ENCODE measurements at places on chromosomes 6 and 20. TPM values are rescaled to one million over a fixed set of nuclear protein-coding genes. Genes with fewer than 3 reads are reported as not detected.

Gene GJA10
- not detected for total RNA-seq

Gene SNX14
- 80.0 TPM for total RNA-seq

DNA sequence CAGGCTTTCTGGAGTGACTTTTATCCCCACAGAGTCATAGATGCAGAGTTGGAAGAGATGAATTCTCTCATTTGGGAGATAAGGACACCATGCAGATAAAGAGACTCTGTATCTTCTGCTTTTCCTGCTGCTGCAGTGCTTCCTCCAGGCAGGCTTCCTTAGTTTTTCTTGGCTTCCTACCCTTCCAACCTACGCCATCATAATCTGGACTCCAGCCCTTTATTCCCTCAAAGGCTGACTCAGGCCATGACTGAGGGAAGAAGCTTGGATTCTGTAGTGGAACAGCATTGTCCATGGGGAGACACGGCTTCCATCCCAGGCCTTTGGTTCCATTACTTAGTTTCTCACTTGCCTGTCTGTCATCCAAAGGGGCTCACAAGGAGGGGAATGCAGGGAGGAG lies 6.5 kb upstream of the RNF24 start:
- no peaks in the 10 kb centered on the region for H3K36me3 ChIP-seq
- no peak overlapping the region for H3K27ac ChIP-seq
- H3K4me3 ChIP-seq = no peak overlapping the region
- DNase-seq = no peak

DNA sequence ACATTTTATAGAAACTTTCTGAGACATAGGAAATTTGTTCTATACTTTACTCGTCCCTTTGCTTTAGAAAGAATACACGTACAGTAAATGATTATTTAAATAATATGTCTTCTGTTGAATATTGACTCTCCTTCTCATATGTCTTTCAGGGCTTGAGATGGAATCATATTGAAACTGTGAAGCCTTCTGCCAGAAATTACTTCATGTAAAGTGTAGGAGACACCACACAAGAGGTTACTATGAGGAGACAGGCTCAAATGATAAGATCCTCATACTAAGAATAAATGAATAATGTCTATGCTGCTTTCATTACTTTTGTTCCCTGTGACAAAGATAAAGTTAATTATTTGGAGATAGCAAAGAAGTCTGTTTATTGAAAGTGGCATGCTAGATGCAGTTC lies 1240.3 kb upstream of the MAP3K7 start:
- H3K27me3 ChIP-seq = no peaks in the 10 kb centered on the region
- H3K27ac ChIP-seq = no peak overlapping the region
- no peaks in the 10 kb centered on the region for H3K36me3 ChIP-seq
- no peak overlapping the region for H3K4me3 ChIP-seq
- H3K4me1 ChIP-seq = no peaks in the 10 kb centered on the region
- DNase-seq = no peak

- H3K4me1 ChIP-seq = no peaks in the 10 kb centered on the region
- H3K36me3 ChIP-seq = no peaks in the 10 kb centered on the region
- no peak overlapping the region for H3K4me3 ChIP-seq
- no peak overlapping the region for H3K27ac ChIP-seq
Observed at GRCh38 chr6:143592335-143592734, 80.8 kb upstream of the FUCA2 start.

GRCh38 chr6:143050509-143050908 lies 10.2 kb upstream of the AIG1 start:
- H3K4me3 ChIP-seq = no peak overlapping the region
- no peaks in the 10 kb centered on the region for H3K4me1 ChIP-seq
- peaks cover 10% of the 10 kb centered on the region for H3K27me3 ChIP-seq
- no peak overlapping the region for H3K27ac ChIP-seq
- H3K36me3 ChIP-seq = no peaks in the 10 kb centered on the region
- no peak for DNase-seq

DNA sequence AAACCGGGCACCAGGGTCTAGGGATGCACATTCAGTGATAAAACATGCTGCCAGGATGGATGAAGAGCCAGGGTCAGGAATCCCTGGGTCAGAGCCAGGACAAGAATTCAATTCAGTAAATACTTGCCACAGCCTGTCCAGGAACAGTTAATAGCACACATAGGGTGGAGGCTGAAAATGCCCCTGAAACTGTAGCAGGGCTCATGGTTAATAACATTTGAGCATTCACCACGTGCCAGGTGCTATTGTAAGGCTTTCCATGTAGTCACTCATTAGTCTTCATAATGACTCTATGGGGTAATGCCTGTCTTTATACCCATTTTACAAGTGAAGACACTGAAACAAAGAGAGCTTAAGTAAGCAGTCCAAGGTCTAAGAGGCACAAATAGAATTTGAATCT lies 296.3 kb downstream of the LRFN2 start:
- peaks cover 18% of the 10 kb centered on the region for H3K27me3 ChIP-seq
- no peaks in the 10 kb centered on the region for H3K4me1 ChIP-seq
- no peak overlapping the region for H3K4me3 ChIP-seq
- no peaks in the 10 kb centered on the region for H3K36me3 ChIP-seq
- no peak overlapping the region for H3K27ac ChIP-seq
- DNase-seq = no peak

GRCh38 chr6:14921878-14922671 lies 323.8 kb upstream of the JARID2 start:
- H3K4me1 ChIP-seq = peaks cover 17% of the 10 kb centered on the region
- H3K27me3 ChIP-seq = no peaks in the 10 kb centered on the region
- no peak overlapping the region for H3K27ac ChIP-seq
- DNase-seq = no peak
- H3K36me3 ChIP-seq = no peaks in the 10 kb centered on the region

DNA sequence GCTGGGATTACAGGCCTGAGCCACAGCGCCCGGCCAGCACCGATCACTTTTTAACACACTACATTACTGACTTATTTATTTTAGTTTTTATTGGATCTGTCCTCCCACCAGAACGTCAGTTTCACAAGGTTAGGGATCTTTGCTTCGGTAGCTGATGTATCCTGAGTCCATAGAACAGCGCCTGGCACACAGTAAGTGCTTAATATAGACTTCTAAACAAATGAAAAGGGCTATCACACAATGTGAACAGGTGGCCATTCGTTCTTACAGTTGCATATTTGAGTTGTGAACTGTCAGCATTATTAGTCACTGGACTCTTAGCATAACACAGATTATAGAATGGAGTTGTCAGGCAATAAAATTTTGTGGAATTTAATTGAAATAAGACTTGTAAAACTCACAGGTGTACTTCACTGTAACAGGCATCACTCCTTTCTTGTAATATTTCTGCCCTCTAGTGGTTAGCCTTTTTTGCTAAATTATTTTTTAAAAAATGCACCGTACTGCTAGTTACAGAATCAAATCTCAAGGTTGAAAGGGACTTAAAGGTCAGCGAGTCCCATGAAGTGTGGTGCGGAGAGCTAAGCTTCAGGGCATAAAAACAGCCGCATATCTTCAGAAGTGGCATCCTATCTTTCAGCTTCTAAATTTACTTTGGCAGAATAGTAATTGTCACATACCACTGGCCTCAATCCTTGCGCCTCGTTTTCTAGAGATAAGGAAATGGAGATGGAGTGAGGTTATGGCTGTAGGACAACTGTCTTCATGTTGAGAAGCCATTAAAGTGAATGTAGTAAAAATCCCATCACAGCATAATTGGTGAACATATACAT lies 3.4 kb upstream of the TBC1D7 start:
- H3K27me3 ChIP-seq = no peaks in the 10 kb centered on the region
- DNase-seq = peak; percentile 68
- no peak overlapping the region for H3K4me3 ChIP-seq
- H3K27ac ChIP-seq = no peak overlapping the region
- H3K36me3 ChIP-seq = no peaks in the 10 kb centered on the region

GRCh38 chr6:44725070-44725469 lies 337.6 kb downstream of the CDC5L start:
- no peak for DNase-seq
- H3K4me3 ChIP-seq = no peak overlapping the region
- no peaks in the 10 kb centered on the region for H3K27me3 ChIP-seq
- H3K36me3 ChIP-seq = no peaks in the 10 kb centered on the region
- H3K4me1 ChIP-seq = no peaks in the 10 kb centered on the region

DNA sequence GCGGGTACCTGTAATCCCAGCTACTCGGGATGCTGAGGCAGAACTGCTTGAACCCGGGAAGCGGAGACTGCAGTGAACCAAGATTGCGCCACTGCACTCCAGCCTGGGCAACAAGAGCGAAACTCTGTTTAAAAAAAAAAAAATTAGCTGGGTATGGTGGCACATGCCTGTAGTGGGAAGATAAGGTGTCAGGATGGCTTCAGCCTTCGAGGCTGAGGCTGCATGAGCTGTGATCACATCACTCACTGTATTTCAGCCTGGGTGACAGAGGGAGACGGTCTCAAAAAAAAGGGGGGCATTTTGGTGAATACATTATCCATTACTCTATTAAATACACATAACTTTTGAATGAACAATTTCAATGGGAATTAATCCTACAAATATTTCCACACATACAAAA lies 32.4 kb downstream of the SNX3 start:
- no peak overlapping the region for H3K4me3 ChIP-seq
- peaks cover 28% of the 10 kb centered on the region for H3K36me3 ChIP-seq
- no peak overlapping the region for H3K27ac ChIP-seq

- no peak overlapping the region for H3K4me3 ChIP-seq
- H3K27ac ChIP-seq = no peak overlapping the region
- H3K4me1 ChIP-seq = peaks cover 9% of the 10 kb centered on the region
- DNase-seq = peak; percentile 83
- H3K27me3 ChIP-seq = no peaks in the 10 kb centered on the region
Observed at GRCh38 chr6:42898891-42899361, 16.9 kb upstream of the PTCRA start.

- H3K4me3 ChIP-seq = no peak overlapping the region
- H3K27ac ChIP-seq = no peak overlapping the region
- no peak for DNase-seq
- no peaks in the 10 kb centered on the region for H3K36me3 ChIP-seq
- no peaks in the 10 kb centered on the region for H3K4me1 ChIP-seq
- no peaks in the 10 kb centered on the region for H3K27me3 ChIP-seq
Observed at GRCh38 chr6:123635144-123635543, 1.6 kb downstream of the TRDN start.

DNA sequence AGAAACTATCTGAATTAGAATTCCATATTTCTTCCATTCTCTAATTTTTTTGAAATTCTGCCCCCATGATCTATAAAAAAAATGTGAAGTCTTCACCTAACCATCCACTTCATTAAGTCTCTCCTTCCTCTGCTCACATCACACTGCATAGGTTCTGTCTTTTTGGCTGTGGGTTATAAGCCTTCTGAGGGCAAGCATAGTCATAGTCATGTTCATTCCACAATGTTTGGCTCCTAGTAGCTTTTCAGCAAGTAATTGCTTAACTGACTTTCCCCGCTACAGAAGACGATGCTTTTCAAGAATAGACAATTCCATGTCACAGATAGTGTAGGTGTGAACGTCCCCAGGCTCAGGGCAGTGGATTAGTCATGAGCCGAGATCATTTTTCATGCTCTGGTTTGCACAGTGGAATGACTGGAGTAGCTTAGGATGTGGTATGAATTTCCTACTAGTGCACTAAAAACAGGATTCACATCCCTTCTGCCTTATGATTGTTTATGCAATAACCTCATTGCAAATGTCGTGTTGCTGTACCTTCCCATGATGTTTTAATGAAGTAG lies 29.1 kb downstream of the WRNIP1 start:
- no peak overlapping the region for H3K4me3 ChIP-seq
- no peak for DNase-seq
- no peak overlapping the region for H3K27ac ChIP-seq
- no peaks in the 10 kb centered on the region for H3K27me3 ChIP-seq

DNA sequence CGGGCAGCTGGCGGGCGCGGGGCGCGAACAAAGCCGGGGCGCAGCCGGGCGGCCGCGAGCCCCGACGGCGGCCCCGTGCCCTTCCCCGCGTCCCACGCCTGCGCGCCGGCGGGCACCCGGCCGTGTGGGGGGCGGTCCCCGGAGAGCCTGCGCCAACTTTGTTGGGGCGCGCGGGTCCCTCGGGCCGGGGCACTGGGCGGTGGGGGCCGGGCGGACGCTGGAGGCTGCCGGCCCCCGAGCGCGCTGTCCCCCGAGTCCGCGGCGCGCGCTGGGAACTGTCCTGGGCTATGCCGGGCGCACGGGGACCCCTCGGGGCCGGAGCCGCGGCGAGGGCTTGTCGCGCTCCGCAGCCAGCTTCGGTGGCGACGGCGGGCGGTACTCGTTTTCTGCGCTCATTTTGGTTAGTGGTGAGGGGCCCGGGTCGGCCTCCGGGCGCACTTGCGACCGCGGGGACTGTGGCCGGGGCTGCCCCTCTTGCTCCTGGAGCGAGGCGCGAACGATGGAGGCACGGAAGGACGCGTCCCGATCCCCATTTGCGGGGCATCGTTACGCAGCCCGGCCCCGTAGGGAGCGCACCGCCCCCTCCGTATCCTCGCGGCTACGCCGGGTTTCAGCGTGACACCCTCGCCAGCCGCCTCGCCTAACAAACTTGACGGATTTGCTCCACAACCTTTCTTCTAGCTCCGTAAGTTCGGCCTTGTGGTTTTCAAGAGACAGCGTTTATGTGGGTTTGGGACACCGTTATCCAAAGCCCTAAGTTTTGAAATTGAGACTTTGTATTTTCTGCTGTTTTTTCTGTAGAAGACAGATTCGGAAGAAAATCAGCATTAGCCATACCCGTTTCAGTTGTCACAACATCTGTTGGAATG lies 622 bp downstream of the SS18L1 start:
- peak overlapping the region; percentile 55 for H3K4me3 ChIP-seq
- H3K4me1 ChIP-seq = peaks cover 24% of the 10 kb centered on the region
- peak overlapping the region; percentile 10 for H3K27ac ChIP-seq
- peak; percentile 72 for DNase-seq

DNA sequence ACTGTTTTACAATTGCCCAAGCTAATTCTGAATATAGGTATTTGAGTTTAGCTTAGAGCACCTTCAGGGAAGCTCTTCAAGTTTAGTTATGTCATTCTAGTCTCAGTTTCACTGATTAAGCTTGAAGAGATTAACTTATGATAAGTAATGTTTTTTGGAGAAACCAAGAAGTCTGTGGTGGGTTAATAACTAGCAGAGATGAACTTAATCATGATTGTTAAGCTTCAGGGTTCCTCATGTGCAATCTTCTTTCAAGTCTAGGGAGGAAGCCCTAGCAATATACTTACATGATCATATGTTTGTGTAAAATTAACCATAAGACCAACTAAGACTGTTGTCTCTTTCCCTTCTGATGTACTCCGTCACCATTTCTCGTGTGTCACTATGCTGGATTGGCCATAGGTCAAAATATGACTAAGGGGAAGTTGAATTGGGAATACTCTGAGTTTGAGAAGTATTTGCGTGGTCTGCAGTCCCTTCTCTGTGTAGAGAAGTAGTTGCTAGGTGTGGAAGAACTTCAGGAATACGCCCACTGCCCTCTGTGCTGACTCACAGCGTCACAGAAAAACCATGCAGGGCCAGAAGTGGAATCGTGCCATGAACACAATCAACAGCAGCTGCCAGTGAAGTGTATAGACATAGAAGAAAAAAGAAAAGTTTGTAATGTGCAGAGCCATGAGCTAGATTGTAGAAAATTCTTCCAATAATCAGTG lies 88.3 kb downstream of the SH3BGRL2 start:
- no peaks in the 10 kb centered on the region for H3K27me3 ChIP-seq
- H3K27ac ChIP-seq = no peak overlapping the region
- no peak for DNase-seq
- H3K36me3 ChIP-seq = no peaks in the 10 kb centered on the region

- H3K4me1 ChIP-seq = peaks cover 15% of the 10 kb centered on the region
- no peak overlapping the region for H3K27ac ChIP-seq
- H3K4me3 ChIP-seq = no peak overlapping the region
Observed at GRCh38 chr20:3818155-3819151, 1.9 kb upstream of the AP5S1 start.

- no peaks in the 10 kb centered on the region for H3K27me3 ChIP-seq
- H3K4me3 ChIP-seq = no peak overlapping the region
- H3K27ac ChIP-seq = no peak overlapping the region
Observed at GRCh38 chr6:116030770-116031169, 29.9 kb downstream of the FRK start.

- no peak overlapping the region for H3K27ac ChIP-seq
- H3K36me3 ChIP-seq = no peaks in the 10 kb centered on the region
- no peak overlapping the region for H3K4me3 ChIP-seq
- DNase-seq = no peak
Observed at GRCh38 chr6:4185846-4186245, 50.5 kb upstream of the ECI2 start.

All from B cell (primary cell).